Stimulated activated CD4-positive, alpha-beta T cell treated with anti-CD3 and anti-CD28 coated beads, TNF-alpha, amount 100 ng/mL, for 24 hours (primary cell): ENCODE measurements at places on chromosomes 4 and X.

GRCh38 chr4:189497516-189497915 is 443.2 kb upstream of the FRG1 start:
- no peak for DNase-seq

- no peak for DNase-seq
Observed at GRCh38 chrX:70432936-70433847, 10.1 kb downstream of the GDPD2 start.

DNA sequence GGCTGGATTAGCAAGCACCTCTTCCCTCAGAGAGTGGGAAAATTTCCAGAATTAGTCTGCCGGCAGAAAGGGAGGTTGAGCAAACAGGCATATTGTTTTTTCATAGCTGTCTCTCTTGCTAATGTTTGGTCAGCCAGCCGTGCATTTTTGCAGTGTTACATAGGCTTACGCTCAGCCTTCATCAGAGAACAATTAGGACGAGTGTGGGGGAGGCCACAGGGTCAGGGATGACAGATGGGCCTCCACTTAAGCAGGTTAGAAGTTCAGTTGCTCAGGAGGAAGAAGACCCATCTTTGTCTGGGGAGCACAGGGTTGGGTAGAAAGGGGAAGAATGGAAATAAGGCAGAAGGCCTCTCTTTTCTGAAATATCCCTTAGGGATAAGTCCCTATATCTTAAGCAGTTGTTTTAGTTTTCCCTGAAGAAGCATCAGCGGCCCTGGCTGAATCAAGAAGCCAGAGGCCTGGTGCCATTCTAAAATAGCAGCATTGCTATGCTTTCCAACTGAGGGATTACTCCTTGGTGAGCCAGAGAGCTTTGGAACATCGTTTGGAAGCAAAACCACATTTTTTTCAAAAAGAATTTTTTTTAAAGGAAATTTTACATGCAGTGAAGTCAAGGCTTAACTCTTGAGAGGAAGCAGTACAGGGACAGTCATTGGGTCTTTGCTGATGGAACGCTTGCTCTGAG is 118.8 kb downstream of the SMIM20 start:
- DNase-seq, result no peak

GRCh38 chrX:151019856-151020255 is 36.7 kb downstream of the HMGB3 start:
- DNase-seq, result no peak

GRCh38 chr4:157265281-157265680 is 44.8 kb downstream of the GRIA2 start:
- no peak for DNase-seq

GRCh38 chrX:67613366-67613765 is 69.5 kb downstream of the AR start:
- no peak for DNase-seq

GRCh38 chr4:145482209-145483037 is 770 bp downstream of the SMAD1 start:
- peak; percentile 68 for DNase-seq

DNA sequence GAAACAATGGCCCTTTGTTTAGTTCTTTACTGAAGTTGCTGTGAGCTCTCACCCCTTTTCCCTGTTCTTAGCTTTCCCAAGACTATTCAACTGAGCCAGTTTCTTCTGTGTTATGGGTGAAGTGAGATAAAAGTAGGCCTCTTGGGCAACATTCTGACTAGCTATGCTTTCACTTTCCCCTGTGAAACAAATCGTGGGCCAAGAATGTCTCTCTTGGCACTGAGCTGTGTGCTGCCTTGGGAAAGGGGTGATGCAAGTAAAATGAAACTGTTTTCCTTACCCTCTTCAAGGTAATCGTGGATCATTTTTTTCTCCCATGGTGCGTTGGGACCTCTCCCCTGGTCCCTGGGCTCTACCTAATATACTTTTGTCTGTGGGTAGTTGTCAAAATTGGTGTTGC is 653.9 kb upstream of the MAGEB2 start:
- DNase-seq, result no peak

DNA sequence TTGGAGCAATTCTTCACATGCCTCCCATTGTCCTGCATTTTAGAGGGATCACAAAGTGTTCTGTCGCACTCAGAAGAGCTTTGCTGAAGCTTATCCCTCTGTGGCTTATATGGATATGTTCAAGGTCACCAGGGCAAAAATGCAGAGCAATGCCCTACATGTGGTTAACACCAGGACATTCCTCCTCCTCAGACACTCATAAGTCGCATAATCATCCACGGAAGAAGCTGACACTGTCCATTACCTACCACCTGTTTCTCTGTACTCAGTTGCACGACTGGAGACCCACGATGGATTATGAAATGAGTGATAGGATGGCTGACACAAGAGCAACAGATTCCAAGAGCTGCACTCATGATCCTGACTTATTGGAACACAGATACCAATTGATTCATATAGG is 68.7 kb upstream of the PRDX4 start:
- DNase-seq, result no peak

- no peak for DNase-seq
Observed at GRCh38 chr4:151540728-151541388, 131.9 kb downstream of the FHIP1A start.

DNA sequence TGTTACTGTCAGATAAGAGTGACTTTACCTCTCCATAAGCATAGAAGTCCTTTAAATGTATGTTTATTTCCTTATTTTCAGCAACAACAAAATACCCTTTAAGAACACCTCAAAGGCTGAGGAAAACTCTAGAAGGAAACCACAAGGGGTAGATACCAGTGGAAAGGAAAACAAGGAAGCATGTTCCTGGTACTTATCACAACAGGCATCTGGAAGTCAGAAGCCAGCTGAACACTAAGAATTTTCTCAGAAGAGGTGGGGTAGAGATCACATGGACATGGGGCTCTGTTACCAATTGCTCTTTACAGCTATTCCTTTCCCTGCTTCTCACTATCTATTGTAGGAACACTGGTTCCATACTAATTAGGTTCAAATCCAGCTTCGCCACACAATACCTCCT is 51.5 kb upstream of the BEND2 start:
- DNase-seq, result no peak

GRCh38 chrX:125210146-125210545 is 109.5 kb upstream of the TEX13C start:
- DNase-seq, result no peak

DNA sequence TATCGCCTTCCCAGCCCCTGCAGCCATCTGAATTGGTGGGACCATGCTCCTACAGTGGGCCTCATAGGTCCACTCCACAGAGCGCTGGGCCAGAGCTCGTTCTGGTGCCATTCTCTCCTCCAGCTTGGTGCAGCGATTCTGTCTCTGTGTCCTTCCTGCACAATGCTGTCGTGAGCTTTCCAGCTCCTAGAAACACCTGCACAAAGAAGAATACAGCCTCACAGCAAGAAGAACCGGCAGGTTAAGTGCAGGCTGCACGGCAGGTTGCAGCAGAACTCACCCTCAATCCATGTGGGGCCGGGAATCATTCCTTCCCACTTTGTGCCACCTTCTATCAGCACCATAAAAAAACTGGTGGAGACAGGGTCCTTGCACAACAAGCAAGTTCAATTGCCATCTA is 101.2 kb upstream of the ENPP6 start:
- no peak for DNase-seq

GRCh38 chr4:54006755-54007154 is 57.6 kb downstream of the CHIC2 start:
- no peak for DNase-seq

DNA sequence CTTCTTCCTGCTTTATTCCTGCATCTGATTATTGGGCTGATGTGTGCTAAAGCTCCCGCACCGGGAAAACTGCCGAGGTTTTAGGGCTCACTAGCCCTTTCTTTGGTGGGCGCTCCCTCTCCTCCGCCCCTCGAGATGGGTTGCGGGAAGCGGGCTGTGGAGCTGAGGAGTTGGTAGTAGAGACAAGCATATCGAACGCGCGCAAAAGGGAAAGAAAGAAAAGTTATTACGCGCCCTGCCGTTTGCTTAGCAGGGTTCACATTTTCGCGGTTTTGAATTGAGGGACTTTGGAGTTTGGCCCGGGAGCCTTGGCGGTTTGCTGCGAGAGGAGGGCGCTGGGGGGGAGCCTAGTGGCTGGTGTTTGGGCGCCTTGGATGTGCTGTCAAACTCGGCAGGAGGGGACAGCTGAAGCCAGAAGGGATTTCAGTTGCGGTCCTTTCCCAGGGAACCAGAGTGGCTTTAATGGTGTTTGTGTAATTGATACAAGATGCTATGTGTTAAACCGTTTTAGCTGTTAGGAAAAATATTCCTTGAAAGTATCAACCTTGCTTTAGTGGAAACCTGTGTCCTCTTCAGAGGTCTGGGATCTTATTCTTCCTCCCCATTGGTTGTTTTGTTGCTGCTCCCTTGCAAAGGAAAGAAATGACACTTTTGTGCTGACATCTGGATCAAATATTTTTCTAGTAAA is 1.1 kb downstream of the GAB1 start:
- DNase-seq, result no peak

GRCh38 chr4:176393306-176394013 is 73.7 kb downstream of the SPCS3 start:
- no peak for DNase-seq

DNA sequence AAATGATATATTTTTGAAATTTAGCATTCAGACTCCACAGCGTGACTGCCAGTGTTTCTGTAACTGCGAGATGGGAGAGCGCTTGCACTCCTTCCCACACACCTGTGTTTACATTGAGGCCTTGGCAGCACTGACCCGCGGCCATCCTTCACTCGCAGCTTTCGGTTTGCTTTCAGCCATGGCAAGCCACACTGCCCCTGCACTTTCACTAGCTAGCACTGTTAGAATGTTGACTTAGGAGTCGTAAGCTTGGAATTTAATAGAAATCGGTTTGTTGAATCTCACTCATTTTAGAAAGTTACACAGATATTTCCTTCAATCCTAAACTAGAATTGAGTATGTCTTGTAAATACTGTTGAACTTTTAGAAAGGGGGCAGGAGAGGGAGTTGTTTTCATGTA is 136.2 kb downstream of the CFAP299 start:
- no peak for DNase-seq

GRCh38 chrX:106042296-106042695 is 3.8 kb upstream of the SERPINA7 start:
- no peak for DNase-seq

GRCh38 chrX:39601231-39602177 is 496.3 kb downstream of the BCOR start:
- no peak for DNase-seq

GRCh38 chr4:53130896-53131561 is 234.8 kb downstream of the SCFD2 start:
- DNase-seq, result no peak
